CD4-positive, alpha-beta T cell treated with Interleukin-15 for 1 hour (primary cell): ENCODE measurements at places on chromosomes 3 and 15.

GRCh38 chr15:39232512-39232911 is 348.4 kb upstream of the THBS1 start:
- DNase-seq = no peak

DNA sequence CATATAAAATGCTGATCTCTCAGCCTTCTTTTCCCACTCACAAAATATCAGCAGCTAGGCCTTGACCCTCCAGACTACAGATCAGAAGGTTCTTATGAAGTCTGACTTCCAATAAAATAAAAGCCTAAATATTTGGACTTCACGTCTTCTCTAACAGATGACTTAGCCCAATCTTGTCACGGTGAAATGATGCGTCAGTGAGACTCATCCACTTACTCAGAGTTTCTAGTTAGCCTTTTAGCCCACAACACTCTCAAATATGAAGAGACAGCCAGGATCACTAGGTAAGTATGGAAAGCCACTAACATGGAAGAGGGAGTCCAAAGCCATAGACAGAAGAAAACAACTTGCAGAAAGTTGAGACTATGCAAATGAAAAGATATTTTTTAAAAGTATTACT is 601.2 kb downstream of the PYDC2 start:
- DNase-seq = no peak

- no peak for DNase-seq
Observed at GRCh38 chr15:96851613-96852012, 521.1 kb downstream of the NR2F2 start.

DNA sequence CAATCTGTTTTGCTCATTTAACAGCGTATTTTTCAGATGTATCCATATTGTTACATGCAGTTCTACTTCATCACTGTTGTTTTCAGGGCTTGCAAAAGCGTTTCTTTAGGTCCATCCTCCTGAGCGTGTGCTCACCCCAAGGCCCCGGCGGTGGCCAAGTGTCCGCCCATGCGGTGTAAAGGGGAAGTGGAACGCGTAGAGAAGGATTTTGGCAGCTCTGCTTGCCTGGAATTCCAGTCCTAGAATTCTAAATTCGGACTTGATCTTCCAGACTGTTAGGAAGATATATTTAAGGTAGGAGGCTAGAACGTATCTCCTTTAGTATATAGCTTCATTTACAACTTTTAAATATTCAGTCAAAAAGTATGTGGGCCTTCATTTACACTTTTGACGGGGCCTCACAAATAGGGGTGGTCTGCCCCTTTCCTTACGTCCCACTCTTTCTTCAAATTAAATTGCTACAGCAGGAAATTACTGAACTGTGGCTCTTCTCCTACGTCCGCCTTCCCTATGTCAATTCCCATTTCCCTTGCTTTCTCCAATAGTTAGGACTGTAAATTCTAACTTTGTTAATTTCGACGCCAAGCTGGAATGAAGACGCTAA is 609 bp upstream of the TBC1D23 start:
- DNase-seq = no peak

DNA sequence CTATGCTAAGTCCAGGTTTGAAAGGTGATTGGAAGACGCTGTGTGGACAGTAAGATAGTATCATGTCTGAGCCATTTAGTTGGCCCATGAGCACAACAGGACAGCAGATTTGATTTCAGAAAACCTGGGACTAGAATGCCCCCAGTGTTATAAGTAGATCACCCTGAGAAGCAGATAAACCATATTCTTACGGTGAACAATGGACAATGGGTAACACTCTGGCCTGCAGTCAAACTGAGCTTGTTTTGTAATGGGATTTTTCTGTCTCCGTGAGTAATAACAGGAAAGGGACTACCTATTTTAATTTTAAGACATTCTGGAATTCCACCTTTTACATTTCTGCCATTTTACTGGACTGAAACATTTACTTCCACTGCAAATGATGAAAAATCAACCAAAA is 71.5 kb downstream of the LDHAL6B start:
- DNase-seq = no peak

DNA sequence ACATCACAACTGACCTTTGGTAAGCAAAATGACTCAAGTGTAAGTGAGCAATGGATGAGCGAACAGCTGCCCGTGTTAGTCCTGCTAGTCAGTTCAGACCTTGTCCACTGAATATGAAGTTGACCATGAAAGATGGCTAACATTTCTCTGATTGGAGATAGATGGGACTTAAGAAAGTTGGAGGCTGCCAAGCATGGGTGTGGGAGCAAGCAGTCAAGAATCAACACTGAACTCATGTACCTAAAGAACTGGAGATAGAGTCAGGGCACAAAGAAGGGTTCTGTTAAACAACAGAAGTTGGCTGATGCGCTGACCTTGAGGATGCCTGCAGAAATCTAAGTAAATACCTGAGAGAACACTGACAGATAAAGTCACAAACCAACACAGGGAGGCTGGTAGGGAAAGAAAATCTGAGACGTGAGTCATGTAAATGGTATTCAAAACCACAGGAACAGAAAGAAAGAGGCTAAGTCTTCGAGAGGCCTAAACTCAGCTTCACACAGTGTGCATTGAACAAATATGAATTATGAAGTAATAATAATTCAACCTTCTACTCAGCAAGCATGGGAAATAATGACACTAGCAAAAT is 30.7 kb upstream of the ANPEP start:
- no peak for DNase-seq

DNA sequence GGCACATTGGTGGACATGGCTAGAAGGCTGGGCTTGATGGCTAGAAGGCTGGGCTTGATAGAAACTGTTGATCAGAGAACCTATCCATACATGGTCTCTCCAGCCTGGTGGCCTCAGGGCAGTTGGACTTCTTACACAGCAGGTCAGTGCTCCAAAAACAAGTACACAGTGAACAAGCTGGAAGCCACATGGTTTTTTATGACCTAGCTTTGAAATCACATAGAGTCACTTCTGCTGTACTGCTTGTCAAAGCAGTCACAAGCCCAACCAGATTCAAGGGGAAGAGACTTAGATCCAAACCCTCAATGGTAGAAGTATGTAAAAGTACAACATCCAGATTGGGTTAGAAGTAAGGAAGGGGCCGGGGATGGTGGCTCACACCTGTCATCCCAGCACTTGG is 89.4 kb upstream of the HES1 start:
- no peak for DNase-seq

DNA sequence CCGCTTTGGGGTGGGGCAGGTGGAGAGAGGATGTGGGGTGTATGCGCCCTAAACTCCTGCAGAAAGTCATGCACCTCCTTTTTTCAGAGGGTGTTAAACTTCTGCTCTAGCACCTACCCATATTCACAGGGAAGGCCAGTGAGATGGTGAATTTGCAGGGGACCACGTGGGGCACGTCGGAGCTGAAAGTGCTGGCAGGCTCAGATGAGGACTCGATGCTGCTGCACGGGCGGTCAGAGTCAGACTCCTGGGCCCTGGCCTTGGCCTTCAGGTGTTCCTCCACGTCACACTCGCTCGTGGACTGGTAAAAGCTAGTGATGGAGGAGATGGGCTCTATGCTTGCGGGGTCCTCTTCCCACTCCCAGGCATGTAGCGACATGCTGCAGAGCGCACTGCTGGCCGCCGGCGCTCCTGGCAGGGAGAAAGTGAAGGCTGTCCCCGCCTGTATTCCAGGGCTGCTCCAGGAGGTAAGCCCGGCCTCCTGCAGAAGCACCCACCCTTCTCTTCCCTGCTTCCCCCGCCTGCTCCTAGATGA is 883 bp downstream of the CFAP92 start:
- DNase-seq = no peak

DNA sequence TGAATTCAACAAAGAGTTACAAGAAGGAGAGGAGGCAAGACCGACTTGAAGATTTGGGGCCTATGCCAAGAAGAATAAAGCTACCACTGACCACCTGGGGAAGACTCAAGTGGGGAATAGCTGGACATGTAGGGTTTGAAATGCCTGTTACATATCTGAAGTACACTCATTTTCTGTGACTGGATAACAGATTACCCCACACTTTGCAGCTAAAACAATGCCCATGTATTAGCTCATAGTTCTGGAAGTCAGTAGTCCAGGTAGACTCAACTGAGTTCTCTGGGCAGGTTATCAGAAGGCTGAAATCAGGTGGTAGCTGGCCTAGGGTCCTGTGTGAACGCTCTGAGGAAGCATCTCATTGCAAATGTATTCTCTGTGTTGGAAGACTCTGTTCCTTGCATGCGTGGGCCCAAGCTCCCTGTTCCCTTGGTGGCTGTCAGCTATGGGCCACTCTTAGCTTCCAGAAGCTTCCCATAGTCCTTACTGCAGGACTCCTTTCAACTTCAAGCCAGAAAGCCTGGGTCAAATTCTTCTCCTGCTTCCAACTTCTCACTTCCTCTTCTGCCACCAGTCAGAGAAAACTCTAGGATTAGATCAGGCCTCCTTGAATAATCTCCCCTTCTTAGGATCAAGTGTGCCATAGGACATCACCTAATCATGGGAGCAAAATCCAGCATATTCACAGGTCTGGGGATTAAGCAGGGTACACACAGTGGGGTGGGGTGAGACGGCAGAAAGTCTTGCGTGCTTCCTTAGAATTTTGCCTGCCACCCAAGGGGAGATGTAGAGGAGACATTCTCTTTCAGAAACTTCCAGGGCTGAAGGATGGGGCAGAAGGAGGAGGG is 187.8 kb downstream of the SHQ1 start:
- no peak for DNase-seq

GRCh38 chr3:181700168-181701087 is 11.3 kb upstream of the SOX2 start:
- DNase-seq = peak; percentile 26
